ENCODE measurements at places on chromosomes 7 and 10. TPM values are rescaled to one million over a fixed set of nuclear protein-coding genes. Genes with fewer than 3 reads are reported as not detected.

RAB18 gene
- polyA plus RNA-seq: 171 TPM

CYP2C18 gene
- not detected for polyA plus RNA-seq

INMT gene
- polyA plus RNA-seq: 0.77 TPM

UCMA gene
- not detected for polyA plus RNA-seq

TET1 gene
- 1.0 TPM for polyA plus RNA-seq

CALCR gene
- not detected for polyA plus RNA-seq

ADCY1 gene
- not detected for polyA plus RNA-seq

DNA sequence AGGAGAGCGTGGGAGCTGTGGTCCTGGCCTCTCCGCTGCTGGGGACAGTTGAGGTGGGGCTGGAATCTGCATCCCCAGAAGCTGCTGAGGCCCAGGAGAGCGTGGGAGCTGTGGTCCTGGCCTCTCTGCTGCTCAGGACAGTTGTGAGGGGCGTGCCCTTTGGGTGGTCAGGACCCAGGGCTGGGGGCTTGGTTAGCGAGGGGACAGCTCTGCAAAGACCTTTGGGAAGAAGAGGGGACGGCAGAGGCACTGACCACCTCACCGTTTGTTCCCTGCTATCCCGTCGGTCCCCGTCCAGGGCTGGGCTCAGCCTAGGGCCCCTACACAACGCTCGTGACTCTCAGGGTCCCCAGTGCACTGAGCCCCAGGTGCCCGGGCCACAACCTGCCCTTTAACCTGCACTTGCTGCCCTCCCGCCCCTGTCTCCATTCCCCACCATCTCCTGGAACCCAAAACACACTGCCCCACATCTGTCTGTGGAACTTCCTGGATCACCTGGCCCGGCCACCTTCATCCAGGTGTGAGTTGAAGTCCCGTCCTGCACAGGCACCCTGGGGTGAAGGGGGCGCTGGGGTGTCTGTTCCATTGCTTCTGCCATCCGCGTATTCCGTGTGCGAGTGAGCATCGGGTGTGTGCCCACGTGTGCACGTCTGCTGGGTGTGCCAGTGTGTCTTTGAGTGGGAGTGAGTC is 14.1 kb downstream of the FOXL3 start:
- DNase-seq: no peak

GRCh38 chr7:130096243-130096827 is 26.0 kb downstream of the KLHDC10 start:
- no peak for DNase-seq

DNA sequence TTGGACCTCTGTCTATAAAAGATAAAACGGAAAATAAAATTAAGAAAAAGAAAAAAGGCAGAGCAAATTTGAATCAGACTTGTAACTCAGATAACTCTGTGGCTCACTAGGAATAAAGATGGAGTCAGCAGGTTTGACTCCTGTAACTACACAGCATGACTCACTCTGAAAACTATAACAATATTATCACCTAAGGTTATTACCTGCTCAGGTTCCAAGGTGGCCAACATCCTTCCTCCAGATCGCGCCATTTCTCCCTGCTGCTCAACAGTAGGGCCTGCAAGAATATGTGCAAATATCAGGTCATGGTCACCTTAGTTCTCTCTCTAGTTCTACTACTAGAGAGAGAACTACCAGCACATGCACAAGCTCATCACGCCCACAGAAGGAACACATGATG is 30.0 kb downstream of the ALDH18A1 start:
- no peak for DNase-seq

DNA sequence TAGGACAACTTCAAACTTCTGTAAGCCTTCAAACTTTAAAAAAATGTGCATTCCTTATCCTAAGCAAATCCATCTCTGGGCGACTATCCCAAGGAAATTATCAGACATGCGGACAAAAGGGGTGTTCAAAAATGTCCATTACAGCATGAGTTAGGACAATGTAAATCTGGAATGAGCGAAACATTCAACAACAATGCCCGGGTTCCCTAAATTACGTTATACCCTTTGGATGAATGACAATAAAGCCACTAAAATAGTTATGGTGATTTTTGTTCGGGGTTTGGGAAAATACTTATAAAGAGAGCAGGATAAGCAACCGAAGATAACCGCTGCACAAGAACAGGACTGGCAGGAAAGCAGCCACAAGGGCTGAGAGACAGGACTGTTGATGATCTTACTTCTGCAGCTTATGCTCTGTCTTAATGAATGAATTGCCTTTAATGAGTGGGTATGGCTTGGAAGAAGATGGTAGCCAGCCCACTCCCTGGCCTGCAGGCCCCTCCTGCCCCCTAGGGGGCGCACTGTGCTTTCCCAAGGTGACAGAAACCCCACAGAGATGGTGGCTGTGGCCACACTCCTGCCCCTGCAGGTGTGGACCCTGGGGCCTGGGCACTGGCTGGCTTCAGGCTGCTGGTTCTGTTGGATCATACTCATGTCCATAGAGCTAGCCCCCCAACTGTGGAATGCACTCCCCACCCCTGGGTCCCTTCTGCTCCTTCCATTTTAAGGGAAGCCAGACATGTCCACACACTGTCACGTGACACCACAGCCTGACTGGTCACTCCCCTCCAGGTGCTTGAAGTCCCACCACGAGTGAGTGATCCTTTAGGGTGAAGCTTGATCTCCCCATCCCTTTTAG is 45.0 kb downstream of the ZCCHC24 start:
- DNase-seq: peak; percentile 31

DNA sequence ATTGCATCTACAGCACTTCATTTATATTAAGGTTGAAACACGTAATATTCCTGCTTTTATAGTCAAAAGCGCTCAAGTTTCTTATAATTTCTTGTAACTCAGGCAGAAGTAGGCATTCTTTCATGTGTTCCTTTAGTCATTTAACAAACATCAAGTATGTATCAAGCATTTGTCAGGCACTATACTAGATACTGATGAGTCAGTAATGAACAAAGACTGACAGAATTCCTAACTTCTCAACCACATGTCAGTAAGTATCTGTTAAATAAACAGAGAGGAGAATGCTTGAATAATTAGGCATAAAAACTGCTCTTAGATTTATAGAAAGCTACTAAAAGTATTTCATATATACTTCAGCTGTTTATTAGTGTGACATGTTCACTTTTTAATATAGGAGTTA is 9.9 kb downstream of the CRPPA start:
- DNase-seq: no peak

- DNase-seq: no peak
Observed at GRCh38 chr7:36064676-36065075, 88.4 kb upstream of the EEPD1 start.

DNA sequence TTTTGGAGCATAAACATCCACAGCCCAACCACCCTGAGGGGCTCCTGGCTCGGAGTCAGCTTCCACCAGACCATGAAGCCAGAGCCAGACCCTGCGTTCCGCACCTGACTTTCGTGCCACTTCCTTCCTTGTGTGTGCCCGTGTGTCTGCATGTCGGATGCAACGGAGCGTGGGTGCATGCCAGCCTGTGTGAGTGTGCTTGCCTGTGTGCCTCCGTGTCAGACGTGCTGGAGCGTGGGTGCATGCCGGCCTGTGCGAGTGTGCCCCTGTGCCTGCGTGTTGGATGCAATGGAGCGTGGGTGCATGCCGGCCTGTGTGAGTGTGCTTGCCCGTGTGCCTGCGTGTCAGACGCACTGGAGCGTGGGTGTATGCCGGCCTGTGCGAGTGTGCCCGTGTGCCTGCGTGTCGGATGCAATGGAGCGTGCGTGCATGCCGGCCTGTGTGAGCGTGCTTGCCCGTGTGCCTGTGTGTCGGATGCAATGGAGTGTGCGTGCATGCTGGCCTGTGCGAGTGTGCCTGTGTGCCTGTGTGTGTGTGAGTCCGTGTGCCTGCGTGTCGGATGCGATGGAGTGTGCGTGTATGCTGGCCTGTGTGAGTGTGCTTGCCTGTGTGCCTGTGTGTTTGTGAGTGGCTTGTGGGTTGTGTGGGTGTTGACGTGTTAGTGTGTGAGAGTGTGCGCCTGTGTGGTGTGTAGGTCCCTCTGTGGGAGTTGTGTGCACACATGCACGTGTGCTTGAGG is 28.1 kb upstream of the KNDC1 start:
- DNase-seq: no peak

GRCh38 chr7:133796782-133797745 is 330.1 kb upstream of the LRGUK start:
- no peak for DNase-seq

GRCh38 chr10:73899423-73899822 is 11.5 kb upstream of the PLAU start:
- DNase-seq: no peak

DNA sequence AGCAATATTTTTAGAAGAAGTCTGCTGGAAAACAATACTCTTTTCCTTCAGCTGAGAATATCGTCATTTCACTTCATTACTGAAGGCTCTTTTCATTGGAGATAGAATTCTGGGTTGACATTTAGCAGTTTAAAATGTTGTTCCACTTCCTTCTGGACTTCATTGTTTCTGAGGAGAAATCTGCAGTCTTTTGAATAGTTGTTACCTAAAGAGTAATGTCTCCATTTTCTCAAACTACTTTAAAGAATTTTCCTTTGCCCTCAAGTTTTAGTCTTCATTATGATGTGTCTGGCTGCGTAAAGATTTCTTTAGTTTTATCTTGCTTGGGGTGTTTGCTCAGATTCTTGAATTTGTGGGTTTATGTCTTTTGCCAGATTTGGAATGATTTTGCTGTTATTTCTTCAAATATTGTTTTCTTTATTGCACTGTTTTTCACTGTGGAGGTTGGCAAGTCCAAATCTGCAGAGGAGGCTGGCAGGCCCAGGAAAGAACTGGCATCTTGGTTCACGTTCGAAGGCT is 136.3 kb downstream of the DNAJB6 start:
- DNase-seq: no peak

- no peak for DNase-seq
Observed at GRCh38 chr7:129401228-129401966, 32.8 kb upstream of the STRIP2 start.

DNA sequence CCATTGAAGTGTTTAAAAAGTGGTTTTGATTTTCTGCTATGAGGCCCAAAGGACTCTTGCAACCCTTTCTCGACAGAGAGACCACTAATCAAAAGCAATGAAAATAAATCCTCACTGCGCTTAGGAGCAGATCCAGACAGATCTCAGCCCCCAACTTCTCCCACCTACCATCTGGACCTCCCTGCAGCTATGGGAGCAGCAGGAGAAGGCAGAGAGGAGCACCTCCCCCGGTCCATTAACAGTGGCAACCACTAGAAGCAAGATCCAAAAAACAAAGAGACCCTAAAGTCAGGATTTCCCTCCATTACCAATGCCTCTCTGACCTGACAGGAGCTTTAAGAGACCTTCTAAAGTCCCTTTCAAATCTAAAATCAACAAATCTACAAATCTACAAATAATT is 99.0 kb upstream of the LSM8 start:
- no peak for DNase-seq

DNA sequence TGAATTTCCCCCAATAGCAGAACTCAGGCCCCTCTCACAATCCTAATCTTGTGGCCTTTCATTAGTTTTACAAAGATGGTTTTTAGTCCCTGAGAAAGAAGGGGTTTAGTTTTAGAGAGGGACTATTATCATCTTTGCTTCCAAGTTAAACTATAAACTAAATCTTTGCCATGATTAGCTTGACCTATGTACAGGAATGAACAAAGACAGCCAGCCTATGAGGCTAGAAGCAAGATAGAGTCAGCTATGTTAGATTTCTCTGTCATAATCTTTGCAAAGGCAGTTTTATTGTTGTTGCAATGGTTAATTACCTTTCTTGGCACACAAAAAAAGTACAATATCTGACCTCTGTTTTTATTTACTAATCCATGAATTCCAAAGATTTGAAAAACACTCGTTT is 19.1 kb downstream of the RNF133 start:
- DNase-seq: no peak

- no peak for DNase-seq
Observed at GRCh38 chr10:75894761-75895160, 463.3 kb downstream of the LRMDA start.

DNA sequence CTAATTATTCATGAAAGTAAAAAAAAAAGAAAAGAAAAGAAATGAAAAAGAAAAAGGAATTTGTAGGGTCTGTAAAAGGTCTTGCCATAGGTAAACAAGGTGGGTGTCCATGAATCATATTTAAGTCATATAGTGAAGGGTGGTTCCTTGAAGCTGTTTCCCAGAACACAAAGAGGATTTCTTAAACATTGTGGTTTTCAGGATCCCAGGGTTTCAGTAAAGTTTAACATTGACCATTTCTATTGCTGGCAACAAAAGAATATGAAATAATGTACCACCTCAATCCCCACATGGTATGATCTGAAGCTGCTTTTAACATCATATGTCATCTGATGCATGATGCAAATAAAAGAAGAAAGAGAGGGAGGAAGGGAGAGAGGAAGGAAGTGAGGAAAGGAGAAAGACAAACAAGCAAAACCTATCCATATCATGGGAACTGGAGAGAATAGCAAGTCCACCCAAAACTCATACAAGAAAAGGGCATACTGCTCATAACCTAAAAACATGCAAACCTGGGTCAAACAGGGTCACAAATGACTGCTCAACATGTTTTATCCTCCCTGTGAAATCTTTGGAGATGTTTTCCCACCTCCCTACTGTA is 663.5 kb downstream of the SORCS1 start:
- DNase-seq: no peak

DNA sequence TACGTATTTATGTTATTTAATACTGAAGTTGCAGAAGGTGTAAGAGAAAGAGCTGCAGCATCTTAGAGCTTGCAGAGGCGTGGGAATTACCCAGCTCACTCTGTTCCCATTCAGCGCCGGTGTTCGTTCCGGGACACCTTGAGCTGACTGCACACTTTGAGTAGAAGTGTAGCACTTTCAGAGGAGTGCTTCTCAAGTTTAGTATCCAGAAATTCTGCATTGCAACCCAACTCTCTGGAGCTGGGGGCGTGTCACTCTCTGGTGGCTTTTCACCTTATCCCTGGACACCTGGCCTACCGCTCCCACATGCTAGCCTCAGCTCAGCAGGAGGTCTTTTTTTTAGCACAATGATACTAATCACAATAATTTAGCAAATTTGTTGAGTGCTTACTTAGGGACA is 66.4 kb upstream of the SHH start:
- DNase-seq: no peak

DNA sequence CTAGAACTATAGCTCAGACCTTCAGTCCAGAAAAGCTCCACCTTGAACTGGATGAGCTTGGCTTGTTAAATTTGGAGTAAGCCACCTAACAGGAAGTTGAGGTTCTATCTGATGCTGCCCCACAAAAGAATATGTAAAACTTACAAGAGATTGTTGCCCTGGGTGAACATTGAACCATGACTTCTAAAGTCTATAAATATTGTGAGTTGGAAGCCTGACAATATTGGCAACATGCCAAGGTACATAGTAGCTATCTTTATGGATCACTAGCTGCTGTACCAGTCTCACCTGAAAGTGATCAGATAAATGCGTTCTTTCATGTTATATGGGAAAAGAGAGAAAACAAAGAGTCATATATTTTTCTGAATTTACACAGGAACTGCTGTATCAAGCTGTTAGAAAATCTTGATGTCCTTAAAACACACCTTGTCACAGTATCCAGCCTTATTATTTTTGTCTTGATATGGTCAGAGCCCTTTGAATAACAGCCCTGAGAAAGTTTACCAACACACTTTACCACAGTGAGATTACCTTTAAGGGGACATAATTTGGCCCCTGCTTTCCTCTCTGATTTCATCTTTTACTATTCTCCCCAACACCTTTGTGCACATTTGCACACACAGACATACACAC is 92.0 kb downstream of the LSMEM1 start:
- DNase-seq: no peak
